CD4-positive, alpha-beta T cell treated with Interleukin-17A for 4 hours (primary cell): ENCODE measurements at places on chromosomes 5 and 9.
A peak's percentile ranks its signal among the peaks of the same experiment; 100 is the strongest.

- no peak for DNase-seq
Measured at GRCh38 chr5:54544044-54544443, 26.5 kb downstream of the SNX18 start.

GRCh38 chr5:157670662-157671591 is at the start of gene C5orf52:
Gene C5orf52 (plus strand): TSS chr5:157671533. CDS start chr5:157671615, 82 bp downstream.
- DNase-seq: peak; percentile 28

DNA sequence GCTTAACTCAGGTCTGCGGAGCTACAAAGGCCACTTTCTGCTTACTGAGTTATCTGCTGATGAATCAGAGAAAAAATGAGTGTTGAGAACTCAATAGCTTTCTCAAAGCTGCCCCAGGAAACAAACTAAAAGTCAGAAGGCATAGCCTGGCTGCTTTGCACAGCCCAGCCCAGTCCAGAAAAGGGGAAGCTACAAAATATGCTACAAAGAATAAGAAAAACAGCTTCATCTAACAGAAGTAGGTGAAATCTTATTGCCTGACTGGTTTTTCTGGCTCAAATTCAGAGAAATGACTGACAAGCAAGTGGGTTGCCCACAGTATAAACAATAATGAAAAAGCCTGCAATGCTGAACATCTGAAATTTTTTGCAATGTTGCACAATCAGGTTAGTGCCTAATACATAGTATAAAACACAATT is 156.2 kb downstream of the PPP2R2B start:
- no peak for DNase-seq

- no peak for DNase-seq
Measured at GRCh38 chr5:68918306-68918705, 175.5 kb upstream of the SLC30A5 start.
